Tibial nerve (tissue), 4 donors: ENCODE measurements at places on chromosomes 3 and 15. TPM values are rescaled to one million over a fixed set of nuclear protein-coding genes. Genes with fewer than 3 reads are reported as not detected.

DNA sequence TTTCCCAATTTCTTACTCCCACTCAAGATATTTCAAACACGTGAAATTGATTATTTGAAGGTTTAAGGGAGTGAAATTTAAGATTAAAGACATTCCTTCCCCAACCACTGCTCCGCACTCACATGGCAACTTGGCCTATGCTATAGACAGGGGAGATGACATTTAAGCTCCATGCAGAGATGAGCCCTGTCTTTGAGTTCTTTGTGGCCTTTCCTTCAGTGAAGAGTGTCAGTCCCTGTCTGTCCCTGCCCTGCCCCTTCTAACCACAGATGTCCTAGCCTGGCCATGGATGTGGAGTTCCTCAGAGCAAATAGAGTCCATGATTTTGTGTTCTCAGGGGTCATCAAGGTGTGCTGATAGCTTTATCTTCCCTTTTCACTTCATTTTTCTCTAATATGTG is 29.4 kb upstream of the THBS1 start:
- DNase-seq, result no peak

DNA sequence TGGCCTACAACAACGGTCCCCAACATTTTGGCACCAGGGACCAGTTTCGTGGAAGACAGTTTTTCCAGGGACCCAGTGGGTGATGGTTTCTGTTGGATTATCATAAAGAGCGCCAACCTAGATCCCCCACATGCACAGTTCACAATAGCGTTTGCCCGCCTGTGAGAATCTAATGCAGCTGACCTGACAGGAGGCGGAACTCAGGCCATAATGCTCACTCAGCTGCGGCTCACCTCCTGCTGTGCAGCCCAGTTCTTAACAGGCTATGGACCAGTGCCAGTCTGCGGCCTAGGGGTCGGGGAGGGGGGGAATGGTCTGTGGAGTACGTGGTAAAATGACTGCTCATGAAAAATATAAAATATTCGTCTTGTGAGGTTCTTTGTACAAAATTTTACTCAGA is 518.5 kb upstream of the CADM2 start:
- no peak for DNase-seq

DNA sequence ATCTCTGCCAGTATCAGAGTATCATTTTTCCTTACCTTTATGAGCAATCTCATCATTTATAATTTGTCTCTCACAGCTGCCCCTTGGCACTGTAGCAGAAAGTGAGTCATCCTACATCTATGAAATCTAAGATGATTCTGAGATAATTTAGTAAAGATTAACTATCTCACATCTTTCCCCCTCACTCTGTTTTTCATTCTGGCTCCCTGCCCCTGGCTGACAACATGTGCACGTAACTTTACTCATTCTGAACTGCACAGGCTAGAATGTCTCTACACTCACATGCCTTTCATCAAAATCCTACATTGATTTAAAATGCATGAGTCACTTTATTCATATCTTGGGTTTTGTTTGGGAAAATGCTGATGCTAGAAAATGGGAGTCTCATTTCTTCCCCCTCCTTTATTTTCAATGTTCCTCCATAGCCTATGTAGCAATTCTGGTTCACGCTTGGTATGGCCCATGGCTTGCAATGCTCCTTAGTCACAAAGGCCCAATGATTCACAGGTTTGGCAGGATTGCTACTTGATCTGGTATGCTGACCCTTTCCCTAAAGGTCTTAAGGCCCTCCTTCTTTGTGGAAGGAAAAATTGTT is 838.5 kb downstream of the TUSC7 start:
- DNase-seq, result no peak

- no peak for DNase-seq
Observed at GRCh38 chr3:48024401-48024800, 8.2 kb upstream of the MAP4 start.

GRCh38 chr15:31447931-31448634 is 121.4 kb downstream of the KLF13 start:
- DNase-seq, result no peak

- DNase-seq, result no peak
Observed at GRCh38 chr15:38721568-38721945, 156.9 kb upstream of the RASGRP1 start.

DNA sequence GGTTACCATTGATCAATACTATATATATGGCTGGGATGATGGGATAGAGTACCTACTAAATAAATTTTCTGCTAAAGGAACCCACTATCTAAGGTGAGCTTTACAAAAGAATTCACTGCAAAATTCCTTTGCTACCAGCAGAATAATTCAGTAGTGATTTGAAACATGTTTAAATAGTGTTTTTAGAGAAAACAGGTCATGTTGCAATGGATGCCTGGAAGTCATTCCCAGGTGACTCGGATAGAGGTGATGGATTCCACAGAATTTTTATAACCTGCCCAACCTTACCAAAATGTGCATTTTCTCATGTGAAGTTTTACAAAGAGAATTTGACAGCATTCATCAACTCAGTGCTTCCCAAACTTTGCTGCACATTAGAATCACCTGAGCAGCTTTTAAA is 53.2 kb downstream of the CEP152 start:
- DNase-seq, result no peak

- no peak for DNase-seq
Observed at GRCh38 chr3:50295553-50296431, 3.4 kb downstream of the HYAL3 start.

DNA sequence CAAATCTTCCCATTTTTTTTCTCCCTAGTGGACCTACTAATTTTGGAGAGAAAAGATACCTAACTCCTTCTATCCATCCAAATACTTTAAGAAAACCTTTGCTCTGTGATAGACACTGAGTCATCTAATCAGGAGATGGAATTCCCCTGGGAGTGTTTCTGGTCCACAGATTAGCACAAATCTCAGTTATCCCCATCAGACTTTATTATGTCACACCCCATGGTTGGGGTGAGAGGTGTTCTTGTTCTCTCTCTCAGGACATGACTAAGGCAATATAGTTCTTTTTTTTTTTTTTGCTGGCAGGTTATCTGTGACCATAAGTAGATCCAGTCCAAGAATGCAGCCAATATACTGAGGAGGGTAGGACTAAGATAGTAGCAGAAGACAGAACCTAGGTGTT is 15.8 kb downstream of the SLC9A9 start:
- no peak for DNase-seq

DNA sequence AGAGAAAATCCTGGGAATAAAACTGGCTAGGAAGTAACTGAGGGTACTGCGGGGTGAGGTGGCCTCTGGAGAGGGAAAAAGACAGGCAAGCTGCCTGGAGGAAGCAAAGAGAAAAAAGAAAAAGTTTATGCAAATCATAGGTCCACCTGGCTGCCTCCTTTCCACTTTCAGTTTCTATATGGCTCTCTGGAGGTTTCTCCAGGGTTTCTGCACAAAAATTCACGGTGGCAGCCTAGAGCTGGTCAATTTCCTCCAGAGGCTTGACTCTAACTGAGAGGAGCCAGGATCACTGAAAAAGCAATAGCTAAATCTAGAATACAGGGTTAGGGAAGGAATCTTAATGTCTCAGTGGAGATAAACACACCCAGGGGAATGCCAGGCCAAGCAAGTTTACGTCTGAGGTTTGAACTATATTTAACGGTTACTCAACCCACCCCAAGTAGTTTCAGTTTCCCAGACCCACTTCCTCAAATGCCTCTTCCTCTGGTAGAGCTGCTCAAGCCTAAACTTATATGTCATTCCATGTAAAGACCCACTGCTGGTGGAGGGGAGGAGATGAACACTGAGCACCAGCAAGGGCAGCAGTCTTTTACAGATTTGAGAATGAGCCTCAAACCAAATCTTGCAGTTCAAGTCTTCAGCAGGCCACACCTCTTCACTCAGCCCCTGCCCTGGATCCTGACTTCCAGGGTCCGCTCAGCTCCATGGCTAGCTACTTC is 5.7 kb downstream of the LYSMD2 start:
- DNase-seq, result no peak

- DNase-seq, result peak; percentile 81
Observed at GRCh38 chr15:39580485-39581241, at the start of gene THBS1. TSS of gene THBS1 (plus strand) at chr15:39581079. CDS start at chr15:39581858, 779 bp downstream.

GRCh38 chr3:141578202-141578973 is 91.6 kb downstream of the RASA2 start:
- DNase-seq, result no peak

DNA sequence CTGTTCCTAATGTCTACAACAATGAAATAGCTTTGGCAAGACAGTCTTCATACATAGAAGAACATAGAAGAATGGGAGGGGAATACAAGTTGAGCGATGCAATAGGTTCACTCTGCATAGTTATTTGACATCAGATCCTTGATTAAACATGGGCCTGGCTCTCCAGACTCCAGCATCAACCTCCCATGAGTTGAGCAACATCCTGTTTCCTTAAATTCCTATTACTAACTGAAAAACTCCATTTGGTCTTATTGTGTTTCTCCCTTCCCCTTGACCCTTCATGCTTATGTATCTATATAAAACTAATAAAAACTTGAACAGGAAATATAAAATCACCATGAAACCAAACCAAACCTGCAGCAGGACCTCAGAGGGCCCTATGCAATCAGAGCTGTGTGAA is 304.5 kb upstream of the SATB1 start:
- no peak for DNase-seq

DNA sequence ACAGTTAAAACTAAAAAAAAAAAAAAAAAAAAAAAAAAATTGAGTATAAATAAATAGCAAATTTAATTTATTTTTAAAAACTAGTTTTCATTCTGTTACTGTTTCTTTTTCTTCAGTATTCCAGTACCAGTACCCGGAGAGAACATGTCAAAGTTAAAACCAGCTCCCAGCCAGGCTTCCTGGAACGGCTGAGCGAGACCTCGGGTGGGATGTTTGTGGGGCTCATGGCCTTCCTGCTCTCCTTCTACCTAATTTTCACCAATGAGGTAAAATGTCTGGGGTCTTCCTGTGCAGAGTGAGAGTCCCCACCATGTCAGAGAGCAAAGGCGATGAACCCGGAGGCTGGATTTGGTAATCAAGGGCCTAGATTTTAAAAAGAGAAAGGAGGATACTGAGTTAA is 4.4 kb downstream of the TMEM43 start:
- no peak for DNase-seq

- DNase-seq, result no peak
Observed at GRCh38 chr15:68674975-68675374, 96.2 kb downstream of the CORO2B start.

- no peak for DNase-seq
Observed at GRCh38 chr3:49652903-49653415, 21.2 kb upstream of the APEH start.

DNA sequence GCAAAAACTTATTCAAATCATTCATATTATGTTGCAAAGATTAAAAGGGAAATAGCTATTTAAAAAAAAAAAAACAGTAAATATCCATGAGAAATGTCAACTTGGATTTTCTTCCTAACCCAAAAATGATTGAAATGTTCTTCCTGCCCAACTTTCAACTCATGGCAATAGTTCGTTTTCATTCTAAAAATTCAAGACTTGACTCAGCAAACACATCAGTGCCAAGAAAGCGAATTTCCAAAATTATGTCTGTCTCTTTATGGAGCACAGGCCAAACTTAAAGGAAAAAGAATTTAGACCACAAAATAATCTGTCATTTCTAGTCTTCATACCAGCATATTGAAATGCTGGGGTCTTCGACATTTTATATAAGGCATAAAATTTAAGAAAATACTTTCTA is 63.7 kb downstream of the MAGI1 start:
- DNase-seq, result no peak

DNA sequence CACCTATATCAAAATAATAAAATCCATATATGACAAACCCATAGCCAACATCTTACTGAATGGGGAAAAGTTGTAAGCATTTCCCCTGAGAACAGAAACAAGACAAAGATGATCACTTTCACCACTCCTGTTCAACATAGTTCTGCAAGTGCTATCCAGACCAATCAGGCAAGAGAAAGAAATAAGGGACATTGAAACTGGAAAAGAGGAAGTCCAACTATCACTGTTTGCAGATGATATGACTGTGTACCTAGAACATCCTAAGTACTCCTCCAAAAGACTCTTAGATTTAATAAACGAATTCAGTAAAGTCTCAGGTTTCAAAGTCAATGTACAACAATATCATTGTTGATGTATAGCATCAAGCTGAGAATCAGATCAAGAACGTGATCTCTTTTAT is 35.6 kb upstream of the FGF7 start:
- no peak for DNase-seq

GRCh38 chr3:65732051-65732935 is 306.4 kb downstream of the MAGI1 start:
- DNase-seq, result peak; percentile 46

- no peak for DNase-seq
Observed at GRCh38 chr3:152658977-152659720, 175.8 kb upstream of the P2RY1 start.

DNA sequence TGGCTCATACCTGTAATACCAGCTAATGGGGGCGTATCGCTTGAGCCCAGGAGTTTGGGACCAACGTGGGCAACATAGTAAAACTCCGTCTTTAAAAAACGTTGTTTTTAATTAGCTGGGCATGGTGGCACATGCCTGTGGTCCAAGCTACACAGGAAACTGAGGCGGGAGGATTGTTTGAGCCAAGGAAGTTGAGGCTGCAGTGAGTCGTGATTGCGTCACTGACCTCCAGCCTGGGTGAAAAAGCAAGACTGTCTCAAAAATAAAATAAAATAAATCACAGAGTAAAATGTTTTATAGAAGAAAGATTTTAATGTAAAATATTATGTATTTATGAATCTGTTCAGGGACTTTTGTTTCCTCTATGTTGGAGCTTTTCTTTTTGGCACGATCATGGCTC is 15.3 kb upstream of the STRIT1 start:
- no peak for DNase-seq

DNA sequence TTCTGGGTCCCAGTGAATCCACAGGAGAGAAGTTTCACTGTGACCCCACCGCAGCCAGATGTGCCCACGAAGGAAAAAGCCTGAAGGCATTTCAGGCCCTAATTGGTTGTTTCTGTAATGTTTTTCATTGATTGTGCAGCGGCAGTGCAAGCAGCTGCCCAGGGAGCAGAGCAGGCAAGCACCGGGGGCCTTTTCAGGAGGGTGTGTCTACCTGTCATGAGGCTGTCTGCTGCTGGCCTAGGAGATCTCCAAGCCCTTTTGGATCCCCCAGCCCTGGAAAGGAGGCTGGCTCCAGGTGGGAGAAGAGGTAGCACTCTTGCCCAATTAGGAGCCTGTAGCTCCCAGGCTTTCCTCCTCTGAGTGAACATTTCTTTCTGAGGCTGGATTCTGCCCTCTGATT is 108.8 kb downstream of the EPHB1 start:
- no peak for DNase-seq

DNA sequence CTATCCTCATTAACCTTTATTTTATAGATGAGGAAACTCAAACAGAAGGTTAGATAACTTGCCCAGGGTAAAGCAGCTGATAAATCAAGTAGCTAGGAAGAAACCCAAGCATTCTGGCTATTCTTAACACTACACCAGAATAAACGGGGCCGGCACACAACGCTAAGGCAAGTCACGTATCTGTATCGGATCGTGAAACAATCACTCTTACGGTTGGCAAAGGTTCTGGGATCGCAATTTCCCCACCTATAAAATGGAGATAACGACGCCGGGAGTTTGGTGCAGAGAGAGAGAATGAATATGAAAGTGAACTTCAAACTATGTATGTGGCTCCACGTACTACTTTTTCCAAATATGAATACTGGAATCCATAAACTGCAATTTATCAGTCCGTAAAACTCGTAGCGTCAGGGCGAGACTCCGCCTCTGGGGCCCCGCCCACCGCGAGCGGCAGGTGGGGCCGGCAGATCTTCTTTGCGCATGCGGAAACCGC is 252 bp upstream of the ARMC8 start:
- peak; percentile 78 for DNase-seq

Gene CAMK2N2
- not detected for total RNA-seq

Gene ARNT2
- total RNA-seq, result 6.1 TPM

Gene LMAN1L
- not detected for total RNA-seq

Gene LRRIQ4
- not detected for total RNA-seq

Gene LSAMP
- 6.1 TPM for total RNA-seq
